Neural crest cell (in vitro differentiated cells): ENCODE measurements at places on chromosomes 6 and 20.

- H3K4me1 ChIP-seq, result peaks cover 13% of the 10 kb centered on the region
- H3K27me3 ChIP-seq, result peaks cover 2% of the 10 kb centered on the region
- DNase-seq, result no peak
- no peak overlapping the region for H3K27ac ChIP-seq
- peak overlapping the region; percentile 23 for H3K4me3 ChIP-seq
These were observed 4.2 kb upstream of the ASXL1 start for GRCh38 chr20:32353848-32354496.

- DNase-seq, result no peak
- no peaks in the 10 kb centered on the region for H3K27me3 ChIP-seq
- no peak overlapping the region for H3K27ac ChIP-seq
- H3K4me3 ChIP-seq, result no peak overlapping the region
These were observed 54.4 kb upstream of the RNF24 start for GRCh38 chr20:4069751-4070150.

DNA sequence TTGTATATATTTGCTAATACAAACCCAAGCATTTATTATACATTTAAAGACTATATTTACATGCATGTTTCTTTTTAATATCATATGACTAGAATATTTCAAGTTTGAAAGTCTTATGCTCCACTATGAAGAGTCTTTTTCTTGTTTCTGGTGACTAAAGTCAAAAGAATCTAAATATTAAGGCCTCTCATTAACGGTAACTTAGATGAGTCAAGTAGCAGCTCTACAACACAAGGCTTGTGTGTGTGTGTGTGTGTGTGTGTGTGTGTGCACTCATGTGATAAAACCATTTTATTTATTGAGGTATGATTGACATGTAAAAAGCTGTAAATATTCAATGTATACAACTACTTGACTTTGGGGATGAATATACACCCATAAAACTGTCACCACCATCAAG is 275.6 kb downstream of the TFAP2B start:
- no peak overlapping the region for H3K4me3 ChIP-seq
- no peaks in the 10 kb centered on the region for H3K27me3 ChIP-seq
- H3K36me3 ChIP-seq, result peaks cover 8% of the 10 kb centered on the region
- H3K27ac ChIP-seq, result no peak overlapping the region
- H3K4me1 ChIP-seq, result peaks cover 2% of the 10 kb centered on the region
- no peak for DNase-seq

DNA sequence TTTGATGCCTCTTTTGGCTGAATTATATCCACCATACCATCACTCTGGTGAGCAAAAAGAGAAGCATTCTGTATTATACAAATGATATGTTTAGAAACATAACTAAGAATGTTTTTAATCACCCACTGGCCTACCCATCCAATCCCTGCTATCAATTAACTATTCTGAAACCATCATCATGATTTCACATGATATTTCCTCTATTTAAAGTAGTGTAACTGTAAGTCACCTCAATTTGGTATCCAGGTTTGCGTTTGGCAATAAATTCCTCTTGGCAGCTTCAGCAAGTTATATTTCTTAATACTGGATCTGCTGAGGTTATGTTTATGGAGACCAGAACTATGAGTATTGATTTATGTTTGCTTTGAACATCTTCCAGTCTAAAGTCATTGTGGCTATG is 332.1 kb downstream of the UTRN start:
- H3K27ac ChIP-seq, result no peak overlapping the region
- peaks cover 12% of the 10 kb centered on the region for H3K4me1 ChIP-seq
- H3K27me3 ChIP-seq, result no peaks in the 10 kb centered on the region
